ENCODE measurements at places on chromosomes 2 and 18. TPM values are rescaled to one million over a fixed set of nuclear protein-coding genes. Genes with fewer than 3 reads are reported as not detected.

GRCh38 chr2:124530203-124530602 lies 505.1 kb downstream of the CNTNAP5 start:
- DNase-seq: no peak

DNA sequence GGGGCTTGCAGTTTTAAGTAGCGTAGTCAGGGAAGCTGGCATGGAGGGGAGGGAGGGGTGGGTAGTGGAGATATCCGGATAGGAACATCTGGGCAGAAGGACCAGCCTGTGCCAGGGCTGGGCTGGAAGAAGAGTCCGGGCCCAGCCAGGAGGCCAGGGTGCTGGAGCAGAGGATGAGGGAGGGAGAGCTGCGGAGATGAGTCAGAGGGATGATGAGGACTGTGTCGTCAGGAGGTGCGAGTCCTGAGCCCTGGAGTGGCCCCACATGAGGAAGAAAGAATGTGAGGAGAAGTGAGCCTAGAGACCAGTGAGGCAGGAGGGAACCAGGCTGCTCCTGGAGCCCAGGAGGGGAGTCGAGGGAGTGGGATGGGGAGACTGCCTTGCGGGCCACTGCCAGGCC lies 82.4 kb downstream of the CTIF start:
- DNase-seq: no peak

GRCh38 chr2:181642086-181642485 lies 14.8 kb downstream of the CERKL start:
- no peak for DNase-seq

- no peak for DNase-seq
Measured at GRCh38 chr2:215441560-215442400, 5.9 kb upstream of the FN1 start.

- DNase-seq: no peak
Measured at GRCh38 chr2:208491641-208492040, 85.0 kb downstream of the PTH2R start.

DNA sequence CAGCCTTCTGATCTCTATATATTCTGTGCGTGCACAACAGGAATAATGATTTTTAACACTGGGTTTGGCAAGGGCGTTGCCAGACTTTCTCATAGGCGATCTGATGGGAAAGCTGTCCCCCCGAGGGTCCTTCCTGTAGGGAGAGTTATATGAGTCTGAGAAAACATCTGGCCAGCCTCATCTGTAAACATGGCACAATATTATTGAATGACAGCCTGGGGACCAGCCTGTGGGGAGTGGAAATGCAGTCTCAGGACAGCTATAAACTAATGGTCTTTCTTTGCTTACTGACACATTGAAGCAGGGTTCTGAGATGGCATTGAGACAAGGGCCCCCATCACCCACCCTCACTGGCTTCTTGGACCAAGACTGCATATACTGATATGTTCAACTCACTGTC lies 62.5 kb downstream of the CTIF start:
- DNase-seq: no peak

GRCh38 chr2:27828305-27828704 lies 56.8 kb downstream of the MRPL33 start:
- no peak for DNase-seq

DNA sequence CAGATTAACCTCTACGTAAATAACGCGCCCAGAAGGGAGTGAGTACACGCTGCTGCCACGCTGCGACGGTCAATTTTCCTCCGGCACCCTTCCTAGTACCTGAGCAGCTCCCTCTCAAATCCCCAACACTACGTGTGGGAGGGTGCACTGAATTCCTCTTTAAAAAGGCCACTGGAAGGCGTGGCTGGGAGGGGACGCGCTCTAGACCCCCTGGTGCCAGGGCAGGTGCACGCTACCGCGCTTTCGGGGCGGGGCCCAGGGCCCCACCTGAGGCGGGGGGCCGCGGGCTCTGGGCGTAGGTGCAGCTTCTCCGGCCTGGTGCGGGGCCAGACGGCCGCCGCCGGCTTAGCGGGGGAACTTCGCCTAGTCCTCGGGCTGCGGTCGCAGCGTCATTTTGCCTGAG lies 668 bp upstream of the ANKRD12 start:
- DNase-seq: peak; percentile 71

DNA sequence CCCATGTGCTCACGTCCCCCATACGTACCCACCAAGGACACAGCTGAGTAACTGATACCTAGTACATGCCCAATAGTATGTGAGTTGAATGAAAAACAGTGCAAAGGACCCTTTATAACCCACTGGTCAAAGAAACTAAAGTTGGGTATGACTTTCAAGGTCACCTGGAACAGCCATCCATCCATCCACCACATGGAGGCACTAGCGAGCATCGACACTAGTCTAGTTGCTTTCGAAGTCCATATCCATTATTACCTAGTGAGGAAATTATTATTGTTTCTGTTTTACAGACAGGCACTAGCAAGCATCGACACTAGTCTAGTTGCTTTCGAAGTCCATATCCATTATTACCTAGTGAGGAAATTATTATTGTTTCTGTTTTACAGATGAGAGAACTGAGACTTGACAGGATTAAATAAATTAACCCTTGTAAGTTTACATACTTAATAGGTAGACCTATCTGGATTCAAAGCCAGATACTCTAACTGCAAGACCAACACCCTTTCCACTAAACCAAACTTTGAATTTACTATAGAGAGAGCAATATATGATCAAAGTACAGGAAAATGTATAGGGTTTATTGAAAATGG lies 233.7 kb downstream of the METTL4 start:
- DNase-seq: peak; percentile 51

GRCh38 chr2:240324312-240325015 lies 111.0 kb upstream of the GPC1 start:
- no peak for DNase-seq

GRCh38 chr2:72892506-72893173 lies 5.4 kb downstream of the SPR start:
- peak; percentile 87 for DNase-seq

DNA sequence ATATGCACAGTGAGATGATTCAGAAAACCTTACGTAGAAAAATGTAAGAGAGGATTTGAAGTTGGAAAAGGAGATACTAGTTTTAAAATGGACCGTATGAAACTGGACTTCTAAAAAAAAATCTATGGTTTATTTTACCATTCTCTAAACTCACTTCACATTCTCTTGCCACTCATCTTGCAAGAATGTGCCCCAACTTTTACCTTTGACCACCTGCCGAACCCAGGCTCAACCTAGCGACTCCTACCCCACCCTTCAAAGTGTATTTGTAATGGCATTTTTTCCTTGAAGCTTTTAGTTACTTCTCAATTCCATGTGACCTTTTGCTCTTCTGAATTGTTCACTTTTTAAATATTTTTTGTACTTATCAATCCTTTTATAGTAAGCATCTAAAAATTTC lies 160.8 kb downstream of the PHLPP1 start:
- no peak for DNase-seq

GRCh38 chr2:74001121-74001520 lies 16.4 kb downstream of the TET3 start:
- no peak for DNase-seq

DNA sequence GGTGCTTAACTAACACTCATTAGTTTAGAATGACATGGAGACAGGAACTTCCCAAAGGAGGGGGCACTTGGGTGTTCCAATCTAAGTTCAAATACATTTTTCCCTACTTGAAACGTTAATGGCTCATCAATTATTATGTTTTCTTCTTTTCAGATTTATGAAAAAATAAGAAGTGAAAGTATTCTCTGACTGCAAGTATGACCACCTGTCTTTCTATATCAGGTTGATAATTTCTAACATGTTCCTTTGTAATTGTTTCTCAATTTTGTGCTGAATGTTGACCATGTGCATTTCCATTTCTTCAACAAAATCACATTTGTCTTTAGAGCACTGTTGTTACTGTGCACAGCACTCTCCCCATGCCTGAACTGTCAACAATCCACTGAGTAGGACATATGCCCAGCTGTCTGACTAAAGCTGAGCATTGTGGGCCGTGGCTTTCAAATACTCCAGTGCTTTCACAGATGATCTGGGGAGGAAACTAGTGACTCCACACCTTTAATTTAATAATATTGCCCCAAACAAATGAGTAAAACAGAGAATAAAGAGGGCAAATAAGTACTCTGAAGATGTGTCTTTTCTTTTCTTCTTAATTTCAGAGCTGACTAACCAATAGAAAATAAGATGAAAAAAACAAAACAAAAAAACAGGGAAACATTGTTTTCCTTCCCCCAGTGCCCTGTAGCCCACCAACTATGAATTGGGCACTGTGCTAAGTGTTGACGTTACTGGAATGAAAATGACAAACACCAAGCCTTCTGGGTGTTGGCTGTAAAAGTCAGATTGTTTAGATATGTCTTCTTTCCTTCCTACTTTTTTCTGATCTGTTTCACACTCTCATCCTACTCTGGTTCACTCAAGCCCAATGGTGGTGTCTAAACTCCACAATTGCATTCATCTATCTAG lies 16.0 kb downstream of the LANCL1 start:
- DNase-seq: no peak

DNA sequence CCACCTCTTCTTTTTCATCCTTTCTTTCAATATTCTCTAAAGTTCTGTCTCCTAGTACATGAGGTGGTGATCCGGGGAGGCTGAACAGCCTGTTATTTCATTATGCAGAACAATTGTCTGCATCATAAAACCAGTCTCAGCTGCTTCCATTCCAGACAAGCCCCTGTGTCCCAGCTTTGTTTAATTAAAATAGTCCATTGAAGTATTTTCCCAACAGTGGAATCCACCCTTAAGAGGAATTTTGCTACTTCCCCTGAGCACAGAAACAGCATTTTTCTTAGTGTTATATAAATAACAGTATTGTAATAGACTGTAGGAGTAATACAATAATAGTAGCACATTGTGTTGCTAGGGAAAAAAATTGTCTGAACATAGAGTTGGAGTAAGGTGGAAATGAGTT lies 395.4 kb upstream of the TCF4 start:
- no peak for DNase-seq

DNA sequence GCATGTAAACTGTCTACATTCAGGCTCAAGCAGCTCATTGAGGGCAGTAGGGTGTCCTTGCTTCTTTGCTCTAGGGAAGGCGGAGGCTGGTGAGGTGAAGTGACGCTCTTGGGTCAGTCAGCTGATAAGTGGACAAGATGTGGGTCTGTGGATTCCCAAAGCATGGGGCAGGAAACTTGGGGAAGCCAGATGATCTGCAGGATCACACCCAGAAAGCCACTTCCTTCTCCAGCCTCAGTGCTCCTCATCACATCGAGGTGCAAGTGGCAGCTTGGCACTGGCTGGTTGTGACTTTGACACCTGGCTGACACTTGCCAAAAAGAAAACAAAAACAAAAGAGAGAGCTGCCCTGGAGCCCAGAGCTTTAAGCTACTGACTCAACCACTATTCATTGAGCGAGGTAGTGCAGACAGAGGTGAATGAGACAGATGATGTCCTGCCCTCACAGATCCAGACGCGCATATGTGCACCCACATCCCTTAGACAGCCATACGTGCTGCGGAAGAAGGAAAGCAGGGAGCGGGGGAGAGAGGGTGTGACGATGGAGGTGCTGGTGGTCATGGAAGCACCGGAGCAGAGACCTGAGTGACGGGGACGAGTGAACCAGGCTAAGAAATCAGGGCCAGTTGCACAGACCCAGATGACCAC lies 3.1 kb upstream of the CIB4 start:
- DNase-seq: no peak

GRCh38 chr2:64876137-64876647 lies 113.0 kb upstream of the SLC1A4 start:
- DNase-seq: peak; percentile 86

DNA sequence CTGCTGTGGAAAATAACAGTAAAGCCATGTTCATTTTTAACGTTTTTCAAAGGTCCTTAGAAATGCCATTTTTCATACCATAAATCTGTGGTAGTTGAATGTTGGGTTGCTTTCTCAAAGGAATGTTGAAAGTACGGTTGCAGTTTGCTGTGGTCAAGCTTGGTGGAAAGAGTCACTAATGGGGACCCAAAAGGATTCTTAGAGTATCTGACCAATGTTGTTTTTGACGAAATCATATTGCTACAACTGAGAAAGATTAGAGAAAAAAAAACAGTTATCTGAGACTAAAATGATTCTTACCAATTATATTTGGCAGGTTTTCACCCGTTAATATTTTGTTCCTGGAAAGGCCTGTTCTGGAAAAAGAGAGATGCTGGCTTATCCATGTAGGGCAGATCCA lies 439.5 kb upstream of the ETAA1 start:
- DNase-seq: no peak

GRCh38 chr18:5746844-5747243 lies 148.5 kb downstream of the TMEM200C start:
- no peak for DNase-seq

SEPTIN10 gene
- 96.9 TPM for total RNA-seq

TNFRSF11A gene
- 1.1 TPM for total RNA-seq

SGO2 gene
- 46.4 TPM for total RNA-seq

SLC4A3 gene
- 0.88 TPM for total RNA-seq

PSMA8 gene
- not detected for total RNA-seq
